ENCODE measurements at places on chromosomes 5 and 9.

DNA sequence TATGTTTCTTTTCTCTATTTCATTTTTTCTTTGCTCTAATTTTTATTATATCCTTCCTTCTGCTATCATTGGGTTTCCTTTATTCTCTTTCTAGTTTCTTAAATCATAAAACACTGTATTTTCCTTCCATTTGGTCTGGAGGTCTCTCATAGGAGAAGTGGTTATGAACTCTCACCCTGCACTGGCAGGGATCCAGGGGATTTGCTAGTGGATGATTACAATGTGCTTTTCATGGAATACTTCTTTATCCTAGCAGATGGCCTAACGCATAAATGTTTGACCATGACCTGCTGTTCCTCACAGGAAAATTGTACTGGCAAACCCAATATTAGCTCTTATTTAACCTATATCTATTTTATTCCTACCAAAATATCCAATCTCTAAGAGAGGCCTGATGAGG, 31.5 kb upstream of the SGCD start:
- DNase-seq: no peak

DNA sequence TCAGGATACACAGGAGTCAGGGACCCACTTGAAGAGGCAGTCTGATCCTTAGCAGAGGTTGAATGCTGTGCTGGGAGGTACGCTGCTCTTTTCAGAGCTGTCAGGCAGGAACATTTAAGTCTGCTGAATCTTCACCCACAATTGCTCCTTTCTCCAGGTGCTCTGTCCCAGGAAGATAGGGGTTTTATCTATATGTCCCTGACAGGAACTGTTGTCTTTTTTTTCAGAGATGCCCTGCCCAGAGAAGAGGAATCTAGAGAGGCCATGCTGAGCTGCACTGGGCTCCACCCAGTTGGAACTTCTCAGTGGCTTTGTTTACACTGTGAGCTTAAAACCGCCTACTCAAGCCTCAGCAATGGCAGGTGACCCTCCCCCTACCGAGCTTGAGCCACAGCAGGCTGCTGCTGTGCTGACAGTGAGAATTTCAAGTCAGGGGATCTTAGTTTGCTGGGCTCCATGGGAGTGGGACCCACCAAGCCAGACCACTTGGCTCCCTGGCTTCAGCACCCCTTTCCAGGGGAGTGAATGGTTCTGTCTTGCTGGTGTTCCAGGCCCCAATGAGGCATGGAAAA, 169.0 kb downstream of the FBXL17 start:
- no peak for DNase-seq

GRCh38 chr5:10594591-10595210, 30.8 kb downstream of the ANKRD33B start:
- no peak for DNase-seq

GRCh38 chr5:73591102-73591695, 25.7 kb downstream of the UTP15 start:
- peak; percentile 76 for DNase-seq

DNA sequence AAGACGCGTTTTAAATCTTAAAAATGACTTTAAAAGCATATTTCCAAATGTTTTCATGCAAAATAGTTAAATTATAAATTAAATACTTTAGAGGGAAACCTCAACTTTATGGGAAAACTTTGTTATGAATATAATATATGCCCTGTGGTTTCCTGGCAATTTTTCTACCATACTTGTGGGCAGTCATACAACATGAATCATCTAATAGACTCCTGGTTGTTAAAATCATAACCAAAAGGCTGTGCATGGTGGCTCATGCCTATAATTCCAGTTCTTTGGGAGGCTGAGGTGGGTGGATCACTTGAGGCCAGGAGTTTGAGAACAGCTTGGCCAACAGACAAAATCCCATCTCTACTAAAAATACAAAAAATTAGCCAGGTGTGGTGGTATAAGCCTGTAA, 18.2 kb downstream of the ATP10B start:
- no peak for DNase-seq

GRCh38 chr5:95909738-95910137, 51.9 kb downstream of the ELL2 start:
- no peak for DNase-seq

- no peak for DNase-seq
Measured at GRCh38 chr5:133843911-133844310, 124.5 kb downstream of the C5orf15 start.

- DNase-seq: no peak
Measured at GRCh38 chr9:116717150-116717549, 30.0 kb downstream of the TRIM32 start.

- DNase-seq: no peak
Measured at GRCh38 chr9:17752021-17752420, 173.2 kb downstream of the SH3GL2 start.

DNA sequence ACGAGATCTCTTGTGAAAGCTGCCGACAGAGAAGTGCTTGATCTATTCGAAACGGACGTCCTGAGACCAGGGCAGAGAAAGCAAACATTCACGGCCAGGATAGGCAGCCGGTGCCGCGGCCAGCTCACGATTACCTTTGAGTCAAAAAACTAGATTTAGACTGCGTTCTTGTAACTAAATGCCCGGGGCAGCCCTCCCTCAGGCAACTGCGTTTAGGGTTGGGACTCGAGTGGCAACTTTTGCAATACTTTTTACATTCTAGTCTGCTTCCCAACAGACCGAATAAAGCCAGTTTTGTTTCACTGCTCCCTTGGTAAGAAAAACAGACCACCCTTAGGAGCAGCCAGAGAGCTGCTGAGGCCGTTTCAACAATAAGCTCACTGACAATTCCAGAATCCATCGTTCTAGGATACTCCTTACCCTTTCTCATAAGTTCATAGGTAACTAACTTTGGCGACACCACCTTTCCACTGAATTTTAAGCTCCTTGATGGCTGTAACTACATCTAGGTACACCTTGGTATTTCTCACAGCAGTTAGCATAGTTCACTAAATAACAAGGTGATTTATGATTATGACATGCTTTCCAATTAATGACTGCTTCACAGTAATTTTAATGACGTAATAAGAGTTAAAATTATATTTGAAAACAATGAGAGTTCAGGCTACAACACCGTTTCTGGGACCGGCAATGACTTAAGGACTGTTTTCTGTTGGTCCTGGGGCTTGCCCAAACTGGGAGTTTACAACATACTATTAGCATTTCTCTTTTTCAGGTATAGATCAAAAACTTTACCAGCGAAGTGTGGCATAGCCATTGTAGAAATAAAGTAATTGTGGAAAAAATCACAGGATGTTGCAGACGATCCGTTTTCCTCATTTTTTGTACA, 899 bp upstream of the RAPGEF6 start:
- no peak for DNase-seq

GRCh38 chr9:137110911-137111787, 3.4 kb downstream of the DPP7 start:
- no peak for DNase-seq

DNA sequence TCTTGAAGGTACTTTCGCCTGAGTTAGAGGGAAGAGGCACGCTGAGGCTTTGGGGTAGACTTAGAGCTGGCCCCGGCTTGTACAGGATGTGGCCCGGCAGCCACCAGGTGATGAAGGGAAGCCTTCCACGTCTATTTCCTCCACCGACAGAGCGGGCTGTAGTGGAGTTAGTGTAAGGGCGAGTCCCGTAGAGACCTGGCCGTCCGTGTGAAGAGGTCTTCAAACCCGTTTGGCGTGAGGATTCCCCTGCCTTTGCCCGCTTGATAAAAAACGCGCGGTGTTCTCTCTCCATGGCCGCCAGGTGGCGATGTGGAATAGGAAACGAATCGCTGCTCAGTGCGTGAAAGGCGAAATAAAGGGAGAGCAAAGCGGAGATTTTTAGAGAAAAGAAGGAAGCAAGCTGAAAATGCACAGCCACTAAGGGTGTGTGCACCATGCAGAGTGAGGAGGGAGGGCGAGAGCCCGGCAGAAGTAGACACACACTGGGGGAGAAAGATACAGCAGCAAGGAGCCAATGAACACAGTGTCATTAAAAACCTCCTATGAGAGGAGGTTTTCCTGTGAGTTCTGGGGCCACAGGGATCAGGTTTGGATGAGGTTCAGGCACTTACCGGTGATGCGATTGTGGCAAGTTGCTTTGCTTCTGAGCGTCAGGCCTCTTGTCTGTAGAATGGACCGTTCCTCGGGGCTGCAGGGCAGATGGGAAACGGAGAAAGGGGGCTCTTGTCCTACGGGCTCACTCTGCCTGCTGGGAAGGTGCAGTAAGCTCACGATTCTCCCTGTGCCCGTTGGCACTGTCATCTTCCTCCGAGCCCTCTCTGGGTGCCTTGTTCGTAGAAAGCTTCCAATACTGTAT, 34.2 kb downstream of the STC2 start:
- DNase-seq: peak; percentile 60

GRCh38 chr5:137410234-137411010, 88.7 kb downstream of the SPOCK1 start:
- no peak for DNase-seq

DNA sequence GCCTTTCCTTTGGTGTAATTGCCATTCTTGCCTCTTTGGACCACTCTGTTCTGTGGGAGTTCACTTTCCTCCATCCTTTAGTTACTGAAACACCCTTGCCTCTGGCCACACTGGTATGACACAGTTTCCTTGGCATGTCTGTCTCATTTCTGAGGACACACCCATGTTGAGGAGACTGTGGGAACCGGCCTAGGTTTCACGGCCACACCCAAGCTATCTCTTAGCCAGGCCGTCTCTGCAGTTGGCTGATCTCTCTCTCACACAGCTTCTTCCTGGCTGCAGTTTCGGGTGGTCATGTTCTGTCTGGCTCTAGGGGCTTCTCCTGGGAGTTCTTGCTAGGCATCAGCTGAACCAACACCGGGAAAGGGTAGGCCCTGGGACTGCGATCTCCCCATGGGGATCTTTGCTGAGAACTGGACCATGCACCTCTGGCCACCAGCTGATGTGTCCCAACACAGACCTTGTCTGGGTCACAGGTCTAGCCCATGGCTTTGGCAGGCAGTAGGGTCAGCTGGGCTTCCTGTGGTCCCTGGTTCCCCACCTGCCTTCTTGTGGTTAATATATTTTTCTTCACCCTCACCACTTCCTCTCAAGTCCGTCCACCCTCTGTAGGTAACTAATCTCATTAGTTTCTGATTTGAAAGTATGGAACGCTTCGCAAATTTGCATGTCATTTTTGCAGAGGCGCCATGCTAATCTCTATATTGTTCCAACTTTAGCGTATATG, 24.9 kb downstream of the ARHGEF37 start:
- DNase-seq: peak; percentile 27

DNA sequence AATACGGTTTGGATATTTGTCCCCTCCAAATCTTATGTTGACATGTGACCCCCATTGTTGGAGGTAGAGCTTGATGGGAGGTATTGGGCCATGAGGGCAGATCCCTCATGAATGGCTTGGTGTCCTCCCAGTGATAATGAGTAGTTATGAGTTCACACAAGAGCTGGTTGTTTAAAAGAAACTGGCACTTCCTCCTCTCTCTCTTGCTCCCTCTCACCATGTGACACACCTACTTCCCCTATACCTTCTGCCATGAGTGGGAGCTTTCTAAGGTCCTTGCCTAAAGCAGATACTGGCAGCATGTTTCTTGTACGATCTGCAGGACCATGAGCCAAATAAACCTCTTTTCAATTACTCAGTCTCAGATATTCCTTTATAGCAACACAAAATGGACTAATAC, 132.0 kb downstream of the PIK3R1 start:
- DNase-seq: no peak

- DNase-seq: no peak
Measured at GRCh38 chr5:137825165-137825564, 42.5 kb upstream of the MYOT start.

GRCh38 chr9:19200229-19200628, 30.3 kb upstream of the DENND4C start:
- DNase-seq: no peak

DNA sequence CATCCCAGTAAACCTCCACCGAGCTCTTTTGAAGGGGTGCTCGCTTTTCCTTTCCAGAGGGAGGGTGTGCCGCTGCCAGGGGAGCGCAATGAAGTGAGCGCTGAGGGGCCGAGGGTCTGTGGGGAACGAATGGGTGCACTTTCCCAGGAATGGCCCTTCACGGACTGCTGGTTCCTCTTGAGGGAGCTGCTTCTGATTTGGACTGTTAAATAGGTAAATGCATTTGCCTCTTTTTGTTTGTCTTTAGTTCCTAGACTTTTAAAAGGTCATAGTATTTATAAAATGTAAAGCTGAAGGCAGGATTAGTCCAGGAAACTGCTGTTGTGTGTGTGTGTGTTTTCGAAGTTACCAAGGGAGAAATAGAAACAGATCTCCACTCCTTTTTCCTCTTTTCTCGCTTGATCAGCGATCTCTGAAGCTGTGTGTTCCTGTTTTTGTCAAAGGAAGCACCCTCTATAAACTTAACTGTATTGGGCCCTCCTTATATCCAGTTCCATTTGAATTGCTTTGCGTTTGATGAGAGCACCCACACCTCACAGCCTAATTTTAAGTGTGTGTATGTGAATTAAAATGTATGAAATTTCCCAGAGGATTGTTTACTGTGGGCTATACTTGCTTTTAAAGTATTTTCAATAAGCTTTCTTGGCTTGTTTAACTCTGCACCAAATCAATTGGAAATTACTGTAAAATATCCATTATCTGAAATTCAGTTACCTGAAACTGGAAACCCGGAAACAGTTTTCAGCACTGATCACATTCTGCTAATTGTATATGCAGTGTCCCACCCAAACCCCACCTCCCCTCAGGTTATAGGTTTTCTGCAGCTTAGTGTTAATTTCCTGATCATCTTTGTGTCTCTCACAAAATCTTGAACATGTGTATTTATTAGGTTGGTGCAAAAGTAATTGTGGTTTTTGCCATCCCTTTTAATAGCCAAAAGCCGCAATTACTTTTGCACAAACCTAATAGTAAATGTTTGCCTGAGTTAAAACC, 966 bp downstream of the SNX2 start:
- DNase-seq: no peak

- no peak for DNase-seq
Measured at GRCh38 chr9:86721226-86721781, 226.0 kb downstream of the GAS1 start.

GRCh38 chr9:35683323-35683722, 6.4 kb downstream of the TPM2 start:
- no peak for DNase-seq

GRCh38 chr9:131194762-131195161, 69.4 kb downstream of the NUP214 start:
- DNase-seq: no peak

GRCh38 chr9:105541838-105542237, 16.1 kb upstream of the FKTN start:
- DNase-seq: no peak

GRCh38 chr9:110580850-110581249, 1.3 kb upstream of the SVEP1 start:
- no peak for DNase-seq

GRCh38 chr5:135980620-135981019, 25.8 kb upstream of the LECT2 start:
- DNase-seq: no peak

DNA sequence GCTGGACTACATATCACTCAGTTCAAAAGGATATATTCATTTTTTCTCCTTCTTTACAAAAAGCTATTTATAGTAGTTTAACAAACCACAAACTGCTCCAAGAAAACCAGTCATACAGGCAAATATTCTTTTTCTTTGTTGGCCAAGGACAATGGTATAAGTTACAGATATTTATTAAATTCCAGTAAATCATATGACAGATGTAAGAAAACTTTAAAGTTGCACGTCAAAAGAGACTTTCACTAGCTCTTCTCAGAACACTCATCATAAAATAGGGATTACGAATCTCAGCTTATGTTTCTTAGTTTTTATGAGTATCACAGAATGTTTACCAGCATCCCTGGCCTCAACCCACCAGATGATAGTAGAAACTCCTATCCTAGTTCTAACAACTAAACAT, 67.2 kb downstream of the ANKRD31 start:
- DNase-seq: no peak
